ENCODE measurements at places on chromosomes 11 and 22.

DNA sequence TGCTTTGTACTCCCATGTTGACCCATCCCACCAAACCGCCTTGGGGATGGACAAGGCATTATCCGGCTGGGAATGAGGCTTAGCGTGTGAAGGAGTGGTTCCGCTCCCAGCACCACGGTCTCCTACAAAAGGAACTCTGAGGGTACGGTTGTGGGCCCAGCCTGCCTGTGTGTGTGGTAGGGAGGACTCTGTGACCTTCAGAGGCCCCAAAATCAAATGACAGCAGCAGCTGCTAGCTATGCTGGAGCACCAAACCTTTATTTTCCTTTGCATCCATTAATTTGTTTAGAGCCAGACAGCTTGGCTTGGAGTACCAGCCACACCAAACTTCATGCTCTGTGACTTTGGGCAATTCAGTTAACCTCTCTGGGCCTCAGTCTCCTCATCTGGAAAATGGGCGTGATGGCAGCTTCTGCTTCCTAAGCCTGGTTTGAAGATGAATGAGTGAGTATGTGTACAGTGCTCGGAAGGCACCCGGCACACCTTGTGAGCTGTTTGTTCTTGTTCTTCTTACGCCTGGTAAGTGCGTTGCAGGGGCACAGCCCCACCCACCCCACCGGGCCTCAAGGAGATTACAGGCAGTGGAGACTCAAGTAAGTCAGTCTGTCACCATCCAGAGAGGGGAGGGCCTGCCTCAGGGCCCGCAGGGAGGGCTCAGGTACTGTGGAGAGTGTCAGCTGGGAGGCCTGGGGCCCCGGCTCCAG is 25.3 kb downstream of the MB start:
- no peak for DNase-seq

DNA sequence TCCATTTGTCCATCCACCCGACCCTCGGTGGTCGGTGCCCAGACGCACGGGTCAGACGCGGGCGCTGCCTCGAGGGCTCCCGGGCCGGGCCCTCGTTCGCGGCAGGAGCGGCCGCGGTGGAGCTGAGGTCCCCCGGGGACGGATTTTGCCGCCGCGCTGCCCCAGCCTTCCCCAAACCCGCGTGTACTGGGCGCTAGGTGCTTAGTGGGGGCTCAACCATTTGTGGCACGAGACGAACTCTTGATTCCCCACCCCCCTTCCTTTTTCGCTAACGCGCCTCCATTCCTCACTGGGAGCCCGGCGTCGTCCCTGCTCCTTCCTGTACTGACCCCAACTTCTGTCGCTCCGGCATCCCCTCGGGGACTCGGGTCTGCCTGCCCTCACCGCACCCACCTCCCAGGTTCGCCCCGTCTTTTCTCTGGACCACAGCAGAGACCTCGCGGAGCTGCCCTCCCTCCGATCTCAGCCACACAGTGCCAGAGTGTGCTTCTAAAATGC is 789 bp upstream of the CBX7 start:
- no peak for DNase-seq

- no peak for DNase-seq
These were observed 11.3 kb upstream of the ETS1 start for GRCh38 chr11:128598506-128599150.

- DNase-seq, result no peak
These were observed 284.3 kb upstream of the ISX start for GRCh38 chr22:34781681-34782080.

DNA sequence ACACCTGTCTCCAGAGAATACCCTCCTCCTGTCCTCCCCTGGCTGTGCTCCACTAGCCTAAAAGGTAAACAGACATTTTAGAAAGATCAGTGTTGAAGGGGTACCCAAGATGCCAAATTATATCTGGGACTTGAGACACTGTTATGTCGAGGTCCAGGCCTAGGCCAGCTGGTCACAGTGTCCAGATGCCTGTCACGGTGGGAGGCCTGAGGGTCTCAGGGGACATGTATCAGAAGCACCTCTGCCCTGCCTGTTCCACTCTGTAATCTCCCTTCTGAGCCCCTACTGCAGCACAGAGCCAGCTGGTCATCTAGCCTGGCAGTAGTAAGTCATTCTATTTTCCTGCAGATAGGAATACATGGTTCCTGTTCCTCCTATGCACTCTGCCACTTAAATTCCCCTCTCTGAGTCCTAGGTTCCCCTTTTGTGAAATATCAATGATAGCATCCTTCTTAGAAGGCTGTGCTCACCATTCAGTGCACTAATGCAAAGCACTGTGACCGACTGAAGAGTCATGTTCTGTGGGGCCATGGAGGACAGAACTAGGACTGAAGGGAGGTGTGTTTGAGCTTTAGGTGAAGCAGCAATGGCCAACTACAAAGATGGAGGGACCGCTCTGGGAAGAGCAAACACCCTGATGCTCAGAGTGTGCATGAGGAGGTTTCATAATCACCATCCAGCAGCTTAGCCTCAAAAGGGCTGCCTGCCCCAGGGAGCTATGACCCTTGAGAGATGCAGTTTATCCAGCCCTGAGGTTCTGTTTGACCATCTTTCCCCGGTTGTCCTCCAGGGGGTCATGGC is 44.8 kb upstream of the TUB start:
- no peak for DNase-seq

DNA sequence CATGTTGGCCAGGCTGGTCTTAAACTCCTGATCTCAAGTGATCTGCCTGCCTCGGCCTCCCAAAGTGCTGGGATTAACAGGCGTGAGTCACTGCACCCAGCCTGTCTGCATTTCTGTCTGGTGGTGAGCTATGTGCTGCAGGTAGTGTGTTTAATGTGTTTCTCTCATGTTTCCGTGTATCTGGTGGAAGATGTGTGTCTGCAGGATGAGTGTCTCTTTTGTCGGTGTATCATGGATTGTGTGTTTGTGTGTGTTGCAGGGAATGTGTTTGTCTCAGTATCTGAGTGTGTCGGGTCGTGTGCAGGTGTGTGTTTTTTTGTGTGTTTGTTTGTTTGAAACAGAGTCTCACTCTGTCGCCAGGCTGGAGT is 16.1 kb downstream of the SCARF2 start:
- DNase-seq, result no peak

GRCh38 chr11:64313491-64314145 is 3.7 kb downstream of the TRMT112 start:
- DNase-seq, result no peak

GRCh38 chr22:44266796-44267760 is 45.7 kb downstream of the SHISAL1 start:
- no peak for DNase-seq

DNA sequence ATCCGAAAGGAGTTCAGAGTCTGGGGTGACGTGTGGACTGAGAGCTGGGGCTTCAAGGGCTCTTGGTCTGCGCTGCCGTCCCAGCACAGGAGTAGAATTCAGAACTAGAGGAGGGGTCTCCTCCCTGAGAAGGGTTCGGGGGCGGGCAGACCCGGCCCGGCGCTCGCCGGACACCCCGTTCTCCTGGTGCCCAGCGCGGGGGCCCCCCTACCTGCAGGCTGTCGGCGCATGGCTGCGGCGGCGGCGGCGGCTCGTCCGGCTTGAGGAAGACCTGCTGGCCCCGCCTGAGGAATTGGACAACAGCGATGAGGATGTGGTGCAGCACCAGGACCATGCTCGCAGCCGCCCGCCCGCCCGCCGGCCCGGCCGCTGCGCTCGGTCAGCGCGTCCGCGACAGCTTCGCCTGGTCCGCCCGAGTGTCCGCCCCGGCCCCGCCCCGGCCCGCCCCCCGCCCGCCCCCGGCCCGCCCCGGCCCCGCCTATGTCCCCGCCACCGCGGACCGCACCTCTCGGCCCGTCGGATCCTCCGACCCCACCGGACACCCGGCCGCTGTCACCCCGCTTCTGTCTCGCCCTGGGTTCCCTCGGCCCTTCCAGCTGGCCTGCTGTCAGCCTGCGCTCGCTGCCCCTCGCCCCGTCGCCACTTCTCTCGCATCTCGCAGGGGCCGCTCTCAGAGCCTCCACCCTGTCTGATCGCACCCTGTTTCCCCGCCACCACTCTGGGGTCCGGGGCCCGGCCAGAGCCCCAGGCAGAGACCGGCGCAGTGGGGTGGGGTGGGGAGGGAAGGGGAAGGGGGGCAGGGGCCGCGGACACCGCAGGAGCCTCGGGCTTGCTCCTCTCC is 32.0 kb downstream of the PDE2A start:
- DNase-seq, result no peak

DNA sequence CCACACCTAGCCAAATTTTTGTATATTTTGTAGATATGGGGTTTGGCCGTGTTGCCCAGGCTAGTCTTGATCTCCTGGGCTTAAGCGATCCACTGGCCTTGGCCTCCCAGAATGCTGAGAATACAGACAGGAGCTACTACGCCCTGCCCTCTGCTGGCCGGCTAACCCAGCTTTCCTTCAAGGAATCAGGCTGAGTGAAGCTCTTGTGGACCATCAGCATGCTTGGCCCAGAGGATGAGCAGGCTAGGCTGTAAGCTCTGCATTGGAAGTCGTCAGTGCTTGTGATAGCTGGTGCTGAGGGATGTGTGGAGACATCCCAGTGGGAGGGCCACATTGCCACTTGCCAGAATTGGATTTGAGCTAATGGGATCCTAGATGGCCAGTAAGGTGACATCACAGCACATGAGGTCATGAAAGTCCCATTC is 60.6 kb downstream of the MED15 start:
- DNase-seq, result no peak

DNA sequence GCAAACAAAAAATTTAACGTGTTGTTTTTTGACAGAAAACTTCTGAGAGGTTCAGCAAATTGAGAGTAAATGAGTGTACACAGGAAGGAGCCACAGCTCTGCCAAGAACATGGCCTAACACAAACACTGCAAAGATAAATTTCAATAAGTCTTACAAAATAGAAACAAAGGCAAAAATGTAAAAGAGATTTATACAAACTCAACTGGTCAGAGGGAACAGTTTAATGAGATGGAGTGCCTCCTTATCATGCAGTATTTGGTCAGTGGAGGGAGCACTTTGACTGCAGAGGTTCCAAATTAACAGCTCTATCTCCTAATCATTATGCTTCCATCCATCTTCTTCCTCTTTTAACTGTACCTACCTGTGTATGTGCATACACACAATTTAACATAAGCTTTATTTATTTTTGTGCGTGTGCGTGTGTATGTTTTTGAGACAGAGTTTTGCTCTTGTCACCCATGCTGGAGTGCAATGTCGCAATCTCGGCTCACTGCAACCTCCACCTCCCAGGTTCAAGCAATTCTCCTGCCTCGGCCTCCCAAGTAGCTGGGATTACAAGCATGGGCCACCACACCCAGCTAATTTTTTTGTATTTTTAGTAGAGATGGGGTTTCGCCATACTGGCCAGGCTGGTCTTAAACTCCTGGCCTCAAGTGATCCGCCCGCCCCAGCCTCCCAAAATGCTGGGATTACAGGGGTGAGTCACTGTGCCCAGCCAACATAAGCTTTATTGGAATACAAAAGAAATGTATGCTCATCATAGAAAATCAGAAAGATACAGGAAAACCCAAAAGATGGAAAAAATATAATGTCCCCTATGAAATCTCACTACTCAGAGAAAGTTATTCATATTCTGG is 111.9 kb downstream of the MRTFA start:
- no peak for DNase-seq

DNA sequence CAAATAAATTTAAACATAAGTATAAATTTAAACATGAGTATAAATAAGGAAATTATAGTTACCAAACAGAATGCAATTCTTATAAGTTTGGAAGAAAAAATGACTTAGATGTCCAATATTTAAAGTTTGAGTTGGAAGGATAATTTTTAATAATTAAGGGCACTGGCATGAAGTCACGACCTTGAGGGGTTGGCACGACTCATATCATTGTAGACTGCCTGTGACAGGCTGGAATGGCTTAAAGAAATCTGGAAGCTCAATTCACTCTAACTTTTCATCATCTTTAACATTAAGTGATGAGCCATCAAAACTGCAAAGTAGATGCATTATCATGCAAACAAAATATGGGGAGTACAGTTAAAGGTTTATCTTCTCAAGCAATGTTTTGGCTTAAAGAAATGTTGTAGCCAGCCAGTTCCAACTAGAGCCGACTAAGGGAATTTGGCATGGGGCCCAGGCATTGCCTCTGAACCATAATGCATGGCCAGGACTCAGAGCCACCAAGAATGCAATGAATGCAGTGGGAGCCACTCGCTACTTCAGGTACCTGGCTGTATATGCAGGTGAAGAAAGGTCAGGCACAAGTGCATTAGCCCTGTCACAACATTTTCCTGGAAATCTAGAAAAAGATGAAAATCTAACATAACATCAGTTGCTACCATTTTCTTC is 33.4 kb downstream of the PGR start:
- DNase-seq, result no peak

GRCh38 chr11:45507916-45508315 is 157.5 kb downstream of the CHST1 start:
- DNase-seq, result no peak

DNA sequence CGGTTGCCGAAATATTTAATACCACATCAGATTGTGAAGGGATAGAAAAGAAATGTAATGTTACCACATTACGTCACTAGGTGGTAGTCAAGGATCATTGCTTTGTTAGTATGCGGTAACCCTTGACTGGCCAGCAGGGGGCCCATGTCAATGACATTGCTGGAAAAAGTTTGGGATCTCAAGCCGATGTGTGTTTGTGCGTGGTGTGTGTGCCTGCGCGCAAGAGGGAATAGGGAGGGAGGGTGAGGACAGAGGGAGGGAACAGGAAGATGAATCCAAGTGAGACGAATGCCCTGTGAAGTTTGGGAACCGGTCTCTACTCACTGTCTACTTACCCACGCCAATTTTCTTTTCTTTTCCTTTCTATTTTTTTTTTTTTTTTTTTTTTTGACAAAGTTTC is 10.7 kb upstream of the MRGPRX2 start:
- peak; percentile 79 for DNase-seq

DNA sequence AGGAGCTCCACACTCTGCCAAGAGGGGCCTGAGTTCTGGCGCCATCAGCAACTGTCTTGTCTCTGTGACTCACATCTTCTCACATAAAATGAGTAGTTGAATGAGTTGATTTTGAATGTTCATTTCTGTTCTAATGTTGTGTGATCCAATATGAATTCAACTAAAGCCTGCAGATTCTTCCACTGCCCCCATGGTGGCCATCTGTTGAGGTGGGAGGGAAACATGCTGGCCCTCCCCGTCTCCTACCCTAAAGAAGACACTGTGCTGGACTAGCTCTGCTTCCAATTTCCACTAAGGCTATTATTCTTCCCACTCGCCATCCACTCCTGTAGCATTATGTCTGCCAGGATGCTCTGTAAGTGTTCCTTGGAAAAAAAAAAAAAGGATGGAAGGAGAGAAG is 555.6 kb upstream of the LARGE1 start:
- DNase-seq, result no peak
